ENCODE measurements at places on chromosomes 11 and 22.

DNA sequence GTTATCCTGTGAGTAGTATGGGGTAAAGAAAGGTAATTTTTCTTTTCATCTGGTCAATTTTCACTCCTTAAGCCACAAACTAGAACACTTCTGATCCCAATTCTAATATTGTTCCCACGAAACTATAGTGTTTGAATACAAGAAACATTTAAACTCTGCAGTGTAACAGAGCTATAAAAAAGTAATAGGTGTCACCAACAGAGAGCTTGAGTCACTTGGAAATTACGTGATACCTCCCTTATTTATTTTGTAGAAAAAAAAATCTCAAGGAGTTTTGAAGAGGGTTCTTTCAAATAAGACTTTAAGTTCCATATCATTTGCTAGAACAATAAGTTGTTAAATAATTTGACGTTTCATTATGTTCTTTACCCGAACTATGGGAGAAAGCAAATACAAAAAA, 959.4 kb downstream of the JRKL start:
- no peak for DNase-seq

- DNase-seq: no peak
Measured at GRCh38 chr22:38246046-38246658, 26.7 kb downstream of the TMEM184B start.

- DNase-seq: no peak
Measured at GRCh38 chr11:10255388-10256125, 38.5 kb downstream of the SBF2 start.

DNA sequence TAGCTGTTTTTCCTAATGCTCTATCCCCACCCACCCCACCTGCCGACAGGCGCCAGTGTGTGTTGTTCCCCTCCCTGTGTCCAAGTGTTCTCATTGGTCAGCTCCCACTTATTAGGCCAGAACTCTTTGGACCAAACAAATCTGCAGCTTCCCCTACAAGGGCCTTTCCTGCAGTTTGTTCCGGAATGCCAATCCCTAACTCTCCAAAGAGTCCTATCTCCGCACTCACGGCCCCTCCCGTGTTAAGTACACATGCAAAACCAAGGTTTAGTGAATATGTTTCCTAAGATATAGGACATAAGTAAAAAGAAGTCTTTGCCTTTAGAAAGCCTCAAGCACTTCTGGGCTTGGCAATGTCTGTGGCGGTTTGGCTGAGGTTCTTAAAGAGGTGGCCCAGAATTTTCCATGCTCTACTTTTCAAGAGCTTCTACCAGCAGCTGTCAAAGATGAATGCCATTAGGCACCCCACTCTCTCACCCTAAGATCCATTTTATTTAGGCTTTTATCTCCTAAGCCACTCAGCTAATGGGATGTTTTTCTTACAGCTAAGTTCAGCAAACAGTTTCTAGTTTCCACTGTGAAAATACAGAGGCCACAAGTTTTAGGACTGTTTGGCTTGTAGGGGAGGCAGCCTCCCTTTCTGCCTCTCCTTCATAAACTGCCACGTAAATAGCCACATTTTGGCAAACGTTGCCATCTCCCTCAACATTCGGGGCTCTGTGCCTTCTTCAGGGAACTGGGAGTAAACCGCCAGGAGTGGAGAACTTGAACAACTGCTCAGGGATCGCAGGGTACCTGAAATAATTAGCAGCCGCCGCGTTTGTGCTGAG, 1.6 kb downstream of the CD59 start:
- DNase-seq: no peak

DNA sequence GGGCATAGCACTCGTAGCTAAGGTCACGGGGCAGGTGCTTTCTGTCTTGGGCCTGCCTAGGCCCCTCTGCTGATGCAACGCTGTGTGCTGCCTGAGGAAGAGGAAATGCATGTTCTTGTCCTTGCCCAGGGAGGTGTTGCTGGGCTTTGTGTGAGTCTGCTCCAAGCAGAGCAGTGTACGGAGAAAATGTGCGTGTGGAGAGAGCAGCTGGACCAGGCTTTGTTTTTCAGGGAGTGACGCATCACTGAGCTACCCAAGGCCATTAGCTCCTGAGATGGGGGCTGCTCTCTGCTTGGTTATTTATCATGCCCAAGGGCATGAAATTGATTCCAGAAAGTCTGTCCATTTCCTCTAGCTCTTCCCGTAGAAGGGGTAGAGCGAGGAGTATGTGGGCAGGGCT, 82.9 kb upstream of the THY1 start:
- no peak for DNase-seq

DNA sequence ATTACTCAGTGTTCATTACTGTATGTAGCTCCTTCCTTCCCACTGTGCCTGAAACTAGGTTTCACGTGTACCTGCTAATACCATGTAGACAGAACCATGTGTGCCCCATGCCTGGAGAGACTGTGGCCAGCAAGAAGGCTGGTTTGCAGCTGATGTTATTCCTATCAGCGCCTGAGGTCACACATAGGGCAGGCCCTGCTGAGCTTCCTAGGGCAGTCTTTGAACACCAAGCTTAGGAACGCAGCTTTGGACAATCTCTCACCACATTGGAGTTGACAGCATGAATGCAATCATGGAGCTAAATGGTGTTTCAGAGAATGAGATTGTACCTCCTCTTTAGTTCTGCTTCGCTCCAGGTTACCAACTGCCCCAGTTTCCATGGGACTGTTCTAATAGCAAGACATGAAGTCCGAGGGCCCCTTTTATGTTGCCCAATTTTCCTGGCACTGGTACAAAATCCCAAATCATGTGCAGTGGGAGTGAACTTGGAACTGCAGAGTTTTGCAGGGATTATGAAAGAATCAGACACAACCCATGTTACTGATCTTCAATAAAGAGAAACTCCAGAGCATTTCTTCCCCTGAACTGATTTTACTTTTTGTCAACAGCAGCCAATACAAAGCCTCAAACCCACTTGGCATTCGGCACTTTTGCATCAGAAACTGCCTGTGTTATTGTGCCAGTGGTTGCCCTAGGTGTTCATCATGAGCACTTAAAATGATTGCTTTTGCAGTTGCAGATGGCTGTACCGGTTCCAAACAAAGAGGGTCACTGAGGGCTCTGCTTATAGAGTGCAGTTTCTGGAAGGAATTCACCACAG, 154.2 kb upstream of the TTC12 start:
- no peak for DNase-seq

DNA sequence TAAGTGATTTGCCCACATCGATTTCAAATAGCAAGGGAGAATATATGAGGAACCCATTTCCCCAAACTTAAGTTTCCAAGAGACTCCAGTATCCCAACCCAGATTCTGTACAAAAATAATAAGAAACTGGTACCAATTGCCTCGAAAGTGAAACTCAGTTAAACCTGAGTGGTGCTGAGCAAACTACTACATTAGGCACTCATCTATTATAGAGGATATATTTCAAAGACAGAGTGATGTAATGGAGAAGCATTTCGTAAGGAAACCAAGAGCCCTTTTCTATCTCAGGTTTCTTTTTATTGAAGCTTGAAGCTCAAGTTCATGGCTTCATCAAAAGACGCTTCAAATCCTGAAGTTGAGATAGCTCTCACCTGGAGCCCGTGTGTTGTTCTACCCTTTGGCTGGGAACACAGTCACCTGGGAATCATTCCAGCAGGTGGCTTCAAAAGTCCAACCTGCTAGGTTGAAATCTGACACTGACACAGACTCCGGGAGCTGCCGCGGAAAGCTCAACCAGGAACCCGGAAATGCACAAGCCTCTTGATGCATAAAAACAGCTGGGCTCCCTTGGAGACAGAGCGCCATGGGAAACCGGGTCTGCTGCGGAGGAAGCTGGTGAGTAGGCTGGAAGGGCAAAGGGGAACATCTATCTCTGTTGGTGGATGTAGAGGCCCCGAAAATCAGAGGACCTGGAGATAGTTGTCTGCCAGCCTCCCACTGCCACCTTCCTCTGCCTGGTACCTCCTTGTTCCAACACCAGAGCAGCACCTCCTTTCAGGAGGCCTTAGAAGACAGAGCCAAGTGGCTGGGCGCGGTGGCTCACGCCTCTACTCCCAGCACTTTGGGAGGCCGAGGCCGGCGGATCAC, at the start of gene C11orf52:
TSS of gene C11orf52 (plus strand) at position 524 of the 867 bp plus-strand sequence. CDS start at position 584, 60 bp downstream.
- DNase-seq: no peak

DNA sequence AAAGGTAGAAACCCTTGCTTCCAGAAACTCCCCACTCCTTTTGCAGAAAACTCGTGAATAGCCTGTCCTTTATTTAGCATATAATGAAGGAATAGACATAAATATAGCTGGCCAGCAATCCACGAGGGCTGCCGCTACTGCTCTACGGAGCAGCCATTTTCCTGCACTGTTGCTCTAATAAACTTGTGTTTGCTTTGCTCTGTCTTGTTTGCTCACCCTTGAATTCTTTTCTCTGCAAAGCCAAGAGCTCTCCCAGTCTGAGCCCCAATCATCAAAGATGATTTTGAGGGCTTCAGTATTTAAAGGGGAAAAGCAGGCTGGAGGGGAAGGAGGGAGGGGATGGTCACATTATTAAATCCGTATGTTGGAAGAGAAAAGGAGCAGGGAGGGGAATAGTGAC, 16.6 kb upstream of the CHKA start:
- DNase-seq: no peak

- DNase-seq: no peak
Measured at GRCh38 chr11:130846606-130847005, 69.7 kb downstream of the SNX19 start.

DNA sequence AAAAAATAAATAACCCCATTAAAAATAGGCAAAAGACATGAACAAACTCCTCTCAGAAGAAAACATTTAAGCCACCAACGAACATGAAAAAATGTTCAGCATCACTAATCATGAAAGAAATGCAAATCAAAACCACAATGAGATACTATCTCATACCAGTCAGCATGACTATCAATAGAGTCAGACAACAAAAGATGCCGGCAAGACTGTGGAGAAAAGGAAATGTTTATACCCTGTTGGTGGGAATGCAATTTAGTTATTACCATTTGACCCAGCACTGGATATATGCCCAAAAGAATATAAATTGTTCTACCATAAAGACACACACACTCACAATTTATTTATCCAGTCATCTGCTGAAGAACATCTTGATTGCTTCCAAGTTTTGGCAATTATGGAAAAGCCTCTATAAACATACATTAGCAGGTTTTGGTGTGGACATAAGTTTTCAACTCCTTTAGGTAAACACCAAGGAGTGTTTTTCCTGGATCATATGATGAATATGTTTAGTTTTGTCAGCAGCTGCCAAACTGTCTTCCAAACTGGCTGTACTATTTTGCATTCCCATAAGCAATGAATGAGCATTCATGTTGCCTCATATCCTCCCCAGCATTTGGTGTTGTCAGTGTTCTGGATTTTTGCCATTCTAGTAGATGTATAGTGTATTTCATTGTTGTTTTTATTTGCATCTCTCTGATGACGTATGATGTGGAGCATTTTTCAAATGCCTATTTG, 28.0 kb downstream of the OR8D1 start:
- no peak for DNase-seq

DNA sequence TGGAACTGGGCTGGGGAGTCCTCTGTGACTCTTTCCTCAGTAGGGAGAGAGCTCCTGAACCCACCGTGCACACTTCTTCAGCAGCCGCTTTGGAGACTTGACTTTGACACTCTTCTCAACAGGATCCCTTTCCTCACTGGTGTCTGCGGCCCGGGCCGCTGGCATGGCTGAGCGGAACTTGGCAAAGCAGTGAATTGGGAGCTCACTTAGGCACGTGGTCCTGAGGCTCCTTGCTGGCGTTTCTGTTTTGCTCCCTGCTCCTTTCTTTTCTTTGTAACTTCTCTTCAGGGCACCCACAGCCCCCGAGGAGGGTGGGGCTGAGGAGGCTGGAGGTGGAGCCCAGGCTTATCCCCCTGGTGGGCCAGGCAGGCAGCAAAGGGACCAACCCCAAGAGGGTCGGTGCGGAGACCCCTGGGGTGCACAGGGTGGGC, 8.4 kb upstream of the KCNQ1OT1 start:
- no peak for DNase-seq

DNA sequence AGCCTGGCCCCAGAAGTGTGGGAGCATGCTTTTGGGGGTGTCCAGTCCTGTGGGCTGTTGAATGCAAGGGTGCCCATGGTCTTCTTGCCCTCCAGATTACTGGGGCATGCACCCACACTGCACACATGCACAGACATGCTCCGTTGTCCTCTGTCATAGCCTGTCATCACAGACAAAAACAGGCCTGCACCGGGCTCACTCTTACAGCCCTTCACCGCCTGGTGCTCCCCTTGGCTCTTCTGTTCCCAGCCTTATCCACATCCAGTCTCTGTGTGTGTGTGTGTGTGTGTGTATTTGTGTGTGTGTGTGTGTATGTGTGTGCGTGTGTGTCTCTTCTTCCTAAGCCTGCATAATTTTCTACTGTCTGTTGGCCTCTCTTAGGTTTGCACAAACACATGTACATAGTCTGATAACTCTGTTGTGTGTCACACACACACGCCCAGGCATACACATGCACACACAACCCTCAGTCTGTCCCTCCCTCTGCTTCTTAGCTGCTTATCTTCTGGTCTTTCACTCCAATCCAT, 23.4 kb upstream of the NECTIN1 start:
- DNase-seq: no peak

- no peak for DNase-seq
Measured at GRCh38 chr11:69523453-69523852, 42.0 kb downstream of the LINC01488 start.

- no peak for DNase-seq
Measured at GRCh38 chr22:46058591-46059519, 81.9 kb upstream of the WNT7B start.

DNA sequence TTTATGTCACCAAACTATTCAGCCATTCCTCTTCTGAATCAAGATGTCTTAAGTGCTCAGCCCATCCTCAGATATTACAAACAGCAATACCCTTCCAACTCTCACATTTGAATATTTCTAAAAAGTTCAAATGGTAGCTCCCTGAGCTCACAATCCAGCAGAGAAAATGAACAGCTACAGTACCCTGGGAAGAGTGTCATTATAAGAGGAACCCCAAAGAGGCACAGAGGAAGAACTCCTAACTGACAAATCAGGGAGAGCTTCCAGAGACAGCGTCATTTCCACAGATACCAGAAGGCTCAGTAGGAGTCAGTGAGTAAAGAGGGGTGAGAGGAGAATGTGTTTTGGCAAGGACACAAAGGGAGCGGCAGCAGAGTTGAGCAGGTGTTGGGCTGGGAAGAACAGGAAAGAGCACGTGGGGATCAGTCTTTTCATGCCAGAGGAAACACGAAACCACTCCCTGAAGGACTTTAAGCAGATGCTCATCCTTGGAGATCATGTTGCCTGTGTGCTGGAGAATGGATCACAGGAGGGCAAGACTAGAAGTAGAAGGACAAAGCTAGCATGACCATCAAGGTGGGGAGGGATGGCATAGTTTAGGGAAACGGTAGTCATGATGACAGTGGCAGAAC, 4.3 kb downstream of the CLTCL1 start:
- no peak for DNase-seq

GRCh38 chr11:98835335-98835734, 185.4 kb upstream of the CNTN5 start:
- DNase-seq: no peak

GRCh38 chr11:130428316-130429119, at the start of gene ADAMTS8:
TSS of gene ADAMTS8 (minus strand) at chr11:130428609. CDS start at chr11:130428286, 323 bp downstream.
- no peak for DNase-seq

All from CD4-positive, alpha-beta T cell treated with Interleukin-4 for 4 hours (primary cell).